AG20443 (cell line): ENCODE measurements at places on chromosomes 6 and 20.
A peak's percentile ranks its signal among the peaks of the same experiment; 100 is the strongest.

GRCh38 chr6:2764610-2765165, 505 bp upstream of the WRNIP1 start:
- peak; percentile 80 for DNase-seq

GRCh38 chr6:150749091-150749670, 116.3 kb upstream of the MTHFD1L start:
- no peak for DNase-seq

GRCh38 chr6:56713254-56713672, 70.6 kb upstream of the DST start:
- peak; percentile 76 for DNase-seq

DNA sequence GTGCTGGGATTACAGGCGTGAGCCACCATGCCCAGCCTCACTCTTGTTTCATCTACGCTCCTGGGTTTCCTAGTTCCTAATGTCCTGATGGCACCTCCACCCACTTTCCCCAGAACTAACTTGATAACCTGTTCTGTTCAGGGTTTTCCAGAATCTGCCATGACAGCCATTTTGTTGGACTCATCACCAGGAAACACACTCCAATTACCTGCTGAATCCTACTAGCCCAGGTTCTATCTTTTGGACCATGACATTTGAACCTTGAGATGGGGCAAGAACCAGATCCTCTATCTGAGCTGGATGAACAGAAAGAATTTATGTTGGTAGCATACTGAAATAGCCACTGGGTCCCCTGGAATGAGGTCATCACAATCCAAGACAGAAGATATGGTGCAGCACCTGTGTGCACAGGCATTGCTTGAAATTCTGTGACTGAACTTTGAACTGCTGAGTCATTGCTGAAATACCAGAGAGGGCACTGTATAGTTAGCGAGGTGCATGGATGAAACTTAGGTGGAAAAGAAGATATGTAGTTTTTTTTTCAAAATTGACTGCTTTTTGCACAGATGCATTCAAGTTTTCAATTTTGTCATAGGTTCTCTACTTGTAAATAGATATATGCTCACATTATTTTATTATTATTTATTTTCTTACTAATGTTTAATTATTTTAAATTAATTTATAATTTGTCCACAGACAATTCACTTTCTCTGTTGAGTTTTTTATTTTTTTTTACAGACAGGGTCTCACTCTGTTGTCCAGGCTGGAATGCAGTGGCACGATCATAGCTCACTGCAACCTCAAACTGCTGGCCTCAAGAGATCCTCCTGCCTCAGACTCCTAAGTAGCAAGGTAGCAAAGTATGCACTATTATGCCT, 42.8 kb upstream of the TASP1 start:
- DNase-seq, result no peak

- no peak for DNase-seq
Measured at GRCh38 chr6:21504790-21505189, 88.8 kb upstream of the SOX4 start.

GRCh38 chr6:167420858-167421766, 96.2 kb downstream of the TTLL2 start:
- DNase-seq, result no peak

- no peak for DNase-seq
Measured at GRCh38 chr6:168708984-168709383, 268.0 kb downstream of the SMOC2 start.
